Mucosa of gallbladder (tissue), 1 donor: ENCODE measurements at places on chromosomes 3 and 15. TPM values are rescaled to one million over a fixed set of nuclear protein-coding genes. Genes with fewer than 3 reads are reported as not detected.

DNA sequence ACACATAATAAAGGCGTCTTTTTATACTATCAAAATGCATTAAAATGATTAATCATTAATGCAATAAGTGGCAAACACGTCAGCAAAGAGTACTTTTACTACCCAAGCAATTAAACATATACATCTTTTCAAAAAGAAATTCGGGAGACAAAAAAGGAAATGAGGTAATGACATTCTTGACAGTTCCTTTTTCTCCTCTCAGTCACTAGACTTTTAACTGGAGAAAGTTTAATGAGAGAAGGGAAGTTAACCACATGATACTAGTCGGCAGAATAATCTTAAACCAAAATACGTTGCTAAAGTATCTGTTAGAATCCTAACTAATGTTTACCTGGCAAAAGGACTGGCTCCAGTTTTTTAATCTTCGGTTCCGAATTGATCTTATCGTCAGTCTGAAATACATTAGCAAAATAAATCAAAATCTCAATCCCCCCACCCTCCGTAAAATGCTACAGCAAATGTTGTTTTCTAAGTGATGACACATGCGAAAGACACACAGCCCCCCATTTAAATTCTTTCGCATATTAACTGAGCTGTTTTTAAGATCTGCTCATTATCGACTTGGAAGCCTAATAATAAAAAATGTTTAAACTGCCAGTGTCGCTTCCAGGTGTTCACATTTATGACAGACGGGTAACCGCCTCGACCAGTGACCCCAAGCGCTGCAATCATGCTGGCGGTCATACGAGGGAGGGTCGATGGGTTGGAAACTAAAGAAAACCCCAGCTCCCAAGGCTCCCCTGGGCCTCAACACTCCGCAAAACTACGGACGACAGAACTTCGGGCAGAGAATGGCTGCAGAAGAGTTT, 778 bp downstream of the MTMR10 start:
- no peak for DNase-seq

DNA sequence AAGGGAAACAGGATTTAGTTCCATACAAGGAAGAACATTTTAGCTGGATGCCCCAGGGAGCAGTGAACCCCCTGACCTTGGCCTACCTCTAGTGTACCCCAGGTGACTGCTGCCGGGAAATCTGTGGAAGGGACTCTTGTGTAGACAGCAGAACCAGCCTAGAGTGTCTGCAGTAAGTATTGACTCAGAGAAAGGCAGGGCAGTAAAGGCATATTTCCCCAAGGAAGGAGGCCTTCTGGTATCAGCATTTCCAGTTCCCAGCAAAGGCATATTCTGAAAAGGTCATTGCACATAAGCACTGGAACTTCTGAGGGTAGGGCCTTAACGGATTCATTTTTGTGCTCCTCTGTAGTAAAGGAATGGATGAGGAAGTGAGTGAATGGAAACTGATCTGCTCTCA, 246.2 kb downstream of the FAM43A start:
- no peak for DNase-seq

GRCh38 chr3:171829841-171830517, 13.2 kb upstream of the TMEM212 start:
- DNase-seq = peak; percentile 83

The RTP3 gene
- not detected for total RNA-seq

The CD80 gene
- total RNA-seq = 0.46 TPM

GRCh38 chr3:122314228-122314876, 10.7 kb upstream of the CSTA start:
- no peak for DNase-seq

GRCh38 chr3:18489939-18490338, 64.8 kb upstream of the SATB1 start:
- no peak for DNase-seq

DNA sequence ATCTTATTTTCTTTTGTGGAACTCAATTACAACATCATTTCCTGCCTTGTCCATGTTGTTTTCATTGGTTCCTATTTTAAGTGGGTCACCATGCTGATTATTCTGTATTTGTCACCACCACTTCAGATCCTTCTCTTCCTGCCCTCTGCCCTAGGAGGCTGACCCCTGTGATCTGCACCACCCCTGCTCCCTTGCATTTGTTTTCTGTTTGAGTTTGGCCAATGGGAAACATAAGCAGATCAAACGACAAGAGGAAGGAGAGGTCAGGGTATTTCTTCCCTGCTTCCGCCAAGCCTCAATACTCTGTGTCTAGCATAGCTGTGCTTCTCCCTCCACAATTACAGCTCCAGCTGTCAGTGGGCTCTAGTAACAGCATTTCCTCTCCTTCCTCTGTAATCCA, 71.6 kb downstream of the IMPG2 start:
- DNase-seq = no peak

The PGBD4 gene
- 1.2 TPM for total RNA-seq

The GXYLT2 gene
- 12.1 TPM for total RNA-seq

The MGA gene
- total RNA-seq = 39.4 TPM

DNA sequence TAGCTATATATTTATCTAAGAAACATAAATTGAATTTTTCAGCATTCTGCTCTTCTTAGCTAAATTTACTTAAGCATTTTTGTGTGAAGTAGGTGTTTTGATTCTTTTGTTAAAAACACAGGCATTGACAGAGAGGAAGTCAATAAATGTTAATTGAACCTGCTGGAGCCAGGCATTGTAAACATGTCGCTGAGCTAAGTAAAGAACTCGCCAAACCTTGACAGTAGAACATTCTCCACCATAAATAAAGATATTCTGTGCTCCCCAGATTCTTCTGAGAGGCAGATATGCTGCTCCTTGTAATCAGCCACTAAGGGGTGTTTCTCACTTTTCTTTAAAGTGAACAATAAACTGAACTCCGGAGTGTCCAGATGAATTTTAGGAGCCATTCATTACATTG, 38.4 kb downstream of the SYNM start:
- no peak for DNase-seq

DNA sequence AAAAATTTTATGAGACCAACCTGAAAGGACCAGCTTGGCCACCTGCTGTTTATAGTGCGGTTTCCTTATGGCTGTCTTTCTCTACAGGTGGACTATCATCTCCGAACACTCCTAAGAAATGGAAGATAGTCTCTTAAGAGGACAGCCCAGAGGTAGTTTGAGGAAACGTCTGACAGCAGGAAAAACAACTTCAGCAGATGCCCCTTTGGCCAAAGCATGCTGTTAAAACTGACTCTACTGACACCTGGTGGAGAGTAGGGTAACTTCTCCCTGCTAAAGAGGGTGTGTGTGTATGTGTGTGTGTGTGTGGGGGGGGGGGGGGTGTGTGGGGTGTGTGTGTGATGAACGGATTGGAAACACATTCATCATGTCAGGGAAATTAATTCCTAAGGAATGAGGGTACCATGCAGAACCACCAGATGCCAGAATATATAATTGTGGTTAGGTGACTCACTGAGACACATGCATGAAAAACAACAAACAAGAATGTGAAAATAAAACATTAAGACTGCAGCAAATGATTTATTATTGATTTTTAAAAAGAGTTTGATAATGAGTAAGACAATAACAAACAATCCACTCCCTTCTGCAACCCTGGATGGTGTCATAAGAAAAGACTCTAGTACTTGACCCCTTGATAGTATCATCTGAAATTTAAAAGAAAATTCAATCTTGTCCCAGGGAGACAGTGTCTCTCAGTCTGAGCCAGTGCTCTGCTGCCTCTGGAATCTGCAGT, 256.5 kb downstream of the THRB start:
- peak; percentile 51 for DNase-seq

GRCh38 chr3:40920041-40920440, 279.3 kb upstream of the CTNNB1 start:
- no peak for DNase-seq

GRCh38 chr15:35123743-35124142, 38.6 kb upstream of the NANOGP8 start:
- no peak for DNase-seq

The OSTN gene
- not detected for total RNA-seq

DNA sequence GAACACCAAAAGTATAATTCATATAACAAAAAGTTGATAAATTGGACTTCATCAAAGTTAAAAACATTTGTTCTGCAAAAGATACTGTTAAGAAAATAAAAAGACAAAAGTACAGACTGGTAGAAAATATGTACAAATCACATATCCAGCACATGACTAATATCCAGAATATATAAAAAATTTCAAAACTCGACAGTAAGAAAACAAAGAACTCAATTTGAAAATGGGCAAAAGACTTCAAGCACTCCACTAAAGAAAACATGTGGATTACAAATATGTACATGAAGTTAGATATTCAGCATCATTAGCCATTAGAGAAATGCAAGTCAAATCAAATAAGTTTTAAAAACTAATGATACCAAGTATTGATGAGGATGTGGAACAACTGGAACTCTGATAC, 6.7 kb downstream of the GK5 start:
- no peak for DNase-seq

DNA sequence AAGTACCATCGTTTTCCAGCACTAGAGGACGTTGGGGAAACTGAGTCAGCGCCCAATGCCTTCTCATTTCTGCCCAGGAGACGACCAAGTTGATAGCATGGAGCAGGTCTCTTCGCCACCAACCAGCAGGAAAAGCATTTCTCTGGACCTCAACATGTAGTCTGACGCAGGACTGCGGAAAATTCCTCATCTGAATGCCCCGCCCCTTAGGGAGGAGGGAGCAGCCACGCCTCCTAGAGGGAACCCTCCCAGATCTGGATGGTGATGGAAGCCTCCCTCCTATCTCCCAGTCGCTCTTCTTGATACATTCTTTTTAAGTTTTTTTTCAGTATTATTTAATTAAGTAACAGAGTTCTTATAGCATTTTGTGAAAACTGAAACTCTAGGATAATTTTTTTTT, 17.4 kb upstream of the MINDY4B start:
- no peak for DNase-seq

- no peak for DNase-seq
These were observed 14.3 kb downstream of the SLC28A1 start for GRCh38 chr15:84898761-84899160.
